Suppressor macrophage treated with lipopolysaccharide for 4 hours (primary cell): ENCODE measurements at places on chromosomes 1 and 21.

- no peak for DNase-seq
Observed at GRCh38 chr21:42931560-42932235, 6.3 kb upstream of the ERVH48-1 start.

GRCh38 chr1:95113684-95114083 is 3.5 kb upstream of the TLCD4 start:
- no peak for DNase-seq

- peak; percentile 51 for DNase-seq
Observed at GRCh38 chr1:182301467-182302198, 90.0 kb downstream of the GLUL start.

- DNase-seq = no peak
Observed at GRCh38 chr1:86068271-86068721, 88.3 kb downstream of the COL24A1 start.

DNA sequence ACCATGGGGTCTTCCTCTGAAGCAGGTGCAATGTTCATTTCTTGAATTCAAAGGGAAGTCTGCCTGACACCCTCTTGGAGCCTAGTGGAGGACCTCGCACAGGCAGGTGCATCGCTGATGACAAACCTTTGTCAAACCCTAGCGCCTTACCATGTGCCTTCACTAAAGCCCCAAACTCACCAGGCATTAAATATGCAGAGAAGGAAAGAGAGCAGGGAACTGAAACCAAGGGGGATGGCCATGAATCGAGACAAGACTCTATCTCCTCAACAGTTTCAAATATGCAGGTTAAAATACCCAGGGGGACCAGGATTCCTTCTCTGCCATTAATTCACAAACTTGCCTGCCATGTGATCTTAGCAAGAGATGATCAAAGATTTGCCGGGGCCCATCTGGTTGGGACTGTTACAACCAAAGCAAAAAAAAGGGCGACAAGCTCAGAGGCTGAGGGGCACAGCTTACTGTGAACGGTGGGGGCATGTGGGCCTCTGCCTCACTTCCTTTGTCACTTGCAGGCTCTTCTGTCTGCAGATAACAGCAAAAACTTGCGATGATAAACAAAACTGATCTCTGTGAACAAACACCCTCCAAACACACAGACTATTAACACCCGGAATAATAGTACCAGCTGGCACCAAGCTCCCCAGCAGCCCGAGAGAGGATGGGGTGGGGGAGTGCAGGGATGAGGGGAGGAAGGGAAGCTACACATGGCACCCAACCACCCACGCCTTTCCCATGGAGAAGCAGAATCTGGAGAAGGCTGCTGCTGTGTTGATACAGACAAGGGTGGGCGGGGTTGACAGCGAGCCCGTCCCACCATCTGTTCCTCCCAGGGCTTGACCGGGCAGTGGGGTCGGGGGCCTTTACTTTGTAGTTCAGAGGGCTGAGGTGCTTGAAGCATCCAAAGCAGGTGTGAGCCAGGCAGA is 33.9 kb downstream of the TMEM63A start:
- DNase-seq = no peak

- no peak for DNase-seq
Observed at GRCh38 chr1:72530646-72531045, 248.3 kb upstream of the NEGR1 start.

DNA sequence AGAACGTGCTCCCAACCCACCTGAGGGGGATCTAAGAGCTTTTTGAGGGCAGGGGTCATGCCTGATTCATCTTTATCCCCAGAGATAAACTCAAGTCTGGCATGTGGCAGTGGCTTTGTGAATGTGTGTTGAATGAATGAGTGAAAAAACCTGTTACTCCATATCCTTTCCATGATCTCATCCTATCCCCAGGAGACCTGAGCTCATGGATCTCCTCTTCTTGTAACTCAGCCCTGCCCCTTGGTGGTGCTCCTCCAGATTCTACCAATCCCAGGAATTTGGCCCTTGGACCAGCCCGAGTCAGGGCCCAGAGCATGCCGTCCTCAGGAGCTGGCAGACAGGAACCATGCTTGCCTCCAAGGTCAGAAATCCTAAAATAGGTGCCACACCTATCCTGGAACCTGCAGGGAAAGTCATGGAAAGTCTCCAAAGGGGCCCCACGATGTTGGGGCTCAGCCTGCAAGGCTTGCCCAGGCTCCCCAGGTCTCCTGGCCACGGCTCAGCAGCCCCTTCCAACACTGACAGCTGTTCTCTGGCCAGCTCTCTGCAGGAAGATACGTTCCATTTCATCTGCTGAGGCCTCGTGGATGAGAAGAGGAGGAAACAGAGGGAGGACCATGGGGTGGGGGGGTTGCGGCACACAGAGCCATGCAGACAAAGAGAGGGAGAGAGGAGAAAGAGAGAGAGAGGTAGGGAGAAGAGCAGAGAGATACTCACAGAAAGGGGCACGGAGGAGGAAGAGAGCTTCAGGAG is 214.6 kb downstream of the TRABD2B start:
- DNase-seq = no peak

GRCh38 chr1:169091480-169091941 is 15.0 kb upstream of the ATP1B1 start:
- no peak for DNase-seq

DNA sequence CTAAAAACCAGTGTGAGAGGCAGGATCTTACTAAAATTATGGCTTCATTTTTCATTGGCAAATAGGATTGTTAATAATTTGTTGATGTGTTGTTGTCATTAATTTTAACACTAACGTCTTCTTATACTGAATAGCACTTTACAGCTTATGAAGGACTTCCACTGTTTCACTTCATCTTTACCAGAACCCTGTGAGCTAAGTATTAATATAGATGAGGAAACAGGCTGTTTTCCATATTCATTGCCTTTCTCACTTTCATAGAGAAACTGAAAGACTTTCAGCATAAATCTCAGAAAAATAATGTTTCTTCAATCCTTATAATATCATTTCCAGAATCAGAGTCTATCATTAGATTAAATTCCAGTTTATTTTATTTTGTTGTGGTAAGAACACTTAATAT is 8.5 kb downstream of the MAP10 start:
- peak; percentile 55 for DNase-seq

GRCh38 chr1:2000432-2000831 is 3.2 kb downstream of the CFAP74 start:
- DNase-seq = no peak

- peak; percentile 31 for DNase-seq
Observed at GRCh38 chr1:45686015-45686287, 382 bp downstream of the GPBP1L1 start.

DNA sequence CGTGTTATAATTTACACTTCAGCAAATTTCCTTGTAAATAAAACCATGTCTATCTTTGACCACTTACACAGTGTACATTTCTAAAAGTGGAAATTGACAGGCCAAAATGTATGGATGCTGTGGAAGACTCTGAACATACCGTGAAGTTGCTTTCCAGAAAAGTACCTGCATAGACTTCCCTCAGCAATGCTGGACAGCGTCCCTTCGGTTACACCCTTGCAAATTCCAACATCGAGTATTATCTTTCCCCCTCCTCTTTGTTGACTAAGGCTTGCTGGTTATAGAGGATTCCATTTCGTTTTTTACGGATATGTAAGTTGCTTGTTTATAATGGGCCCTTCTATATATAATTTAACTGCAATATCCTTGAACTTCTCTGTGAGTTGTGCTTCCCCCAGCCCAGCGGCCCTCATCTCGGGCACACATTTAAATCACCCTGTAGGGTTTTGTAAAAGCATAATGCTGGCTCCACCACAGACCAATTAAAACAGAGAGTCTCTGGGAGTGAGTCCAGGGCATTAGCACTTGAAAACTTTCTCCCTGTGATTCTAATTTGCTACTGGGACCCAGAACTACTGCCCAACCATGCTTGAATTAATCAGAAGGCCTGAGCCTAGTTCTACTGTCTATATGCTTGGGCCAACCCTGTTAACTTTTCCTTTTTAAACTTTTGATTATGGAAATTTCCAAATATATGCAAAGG is 230.3 kb downstream of the GRIK3 start:
- no peak for DNase-seq

GRCh38 chr1:92244376-92244775 is 26.7 kb downstream of the C1orf146 start:
- DNase-seq = no peak

GRCh38 chr1:244557565-244557964 is 95.4 kb upstream of the DESI2 start:
- DNase-seq = no peak

GRCh38 chr1:176379626-176380339 is 83.2 kb upstream of the PAPPA2 start:
- no peak for DNase-seq

GRCh38 chr1:22641906-22642636 is 1.4 kb upstream of the C1QC start:
- peak; percentile 83 for DNase-seq

DNA sequence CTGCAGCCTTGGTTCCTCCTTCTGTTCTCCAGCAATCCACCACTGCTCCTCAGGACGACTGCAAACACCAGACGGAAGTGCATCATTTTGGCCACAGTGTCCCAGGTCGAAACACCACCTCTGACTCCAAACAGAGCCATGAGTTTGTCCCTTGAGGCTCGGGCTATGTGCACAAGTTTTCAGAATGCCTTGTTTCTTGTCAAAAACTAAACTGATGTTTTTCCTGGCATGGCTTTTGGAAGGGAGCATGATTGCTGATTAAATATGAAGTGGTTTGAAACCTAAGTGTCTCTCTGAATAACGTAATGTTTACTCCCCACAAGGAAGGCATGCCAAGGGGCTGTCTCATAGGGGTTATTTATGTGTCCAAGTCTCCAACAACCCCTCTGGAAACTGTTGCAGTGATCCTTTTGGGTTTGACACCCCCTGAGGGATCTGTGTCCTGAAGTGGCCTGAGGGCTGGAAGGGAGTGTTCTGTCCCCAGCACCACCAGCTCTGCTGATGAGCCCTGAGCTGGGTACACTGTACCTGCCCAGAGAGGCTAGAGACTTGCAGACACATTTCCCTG is 132.7 kb downstream of the PLPP3 start:
- no peak for DNase-seq

- no peak for DNase-seq
Observed at GRCh38 chr21:26555540-26556146, 17.4 kb downstream of the CYYR1 start.

DNA sequence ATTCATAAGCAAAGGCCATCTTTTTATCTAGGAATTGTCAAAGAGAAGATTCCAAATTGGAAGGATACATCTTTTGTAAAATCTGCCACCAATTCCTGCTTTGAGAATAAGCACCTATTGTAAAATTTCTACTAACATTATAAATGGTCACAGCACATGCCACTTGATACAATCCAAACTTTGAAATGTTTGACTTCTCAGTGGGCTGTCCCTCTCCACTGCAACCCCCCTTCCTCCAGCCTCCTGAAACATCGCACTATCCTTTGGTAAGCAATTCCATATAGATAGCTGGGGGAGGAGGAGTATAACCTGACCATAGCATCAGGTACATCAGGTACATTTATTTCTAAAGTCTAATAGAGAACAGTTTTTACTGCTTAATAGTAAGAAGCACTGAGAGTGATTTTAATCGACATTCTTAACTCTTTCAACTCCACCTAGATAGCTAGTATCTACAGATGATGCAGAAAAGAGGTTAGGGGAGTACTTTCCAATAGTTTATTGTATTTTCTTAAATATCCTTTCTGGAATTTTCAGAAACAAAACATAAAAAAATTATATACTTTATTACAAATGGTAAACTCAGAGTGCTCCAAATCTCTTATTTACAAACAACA is 2.9 kb downstream of the JUN start:
- DNase-seq = no peak

GRCh38 chr1:61160526-61160925 is 78.2 kb downstream of the NFIA start:
- DNase-seq = peak; percentile 23

DNA sequence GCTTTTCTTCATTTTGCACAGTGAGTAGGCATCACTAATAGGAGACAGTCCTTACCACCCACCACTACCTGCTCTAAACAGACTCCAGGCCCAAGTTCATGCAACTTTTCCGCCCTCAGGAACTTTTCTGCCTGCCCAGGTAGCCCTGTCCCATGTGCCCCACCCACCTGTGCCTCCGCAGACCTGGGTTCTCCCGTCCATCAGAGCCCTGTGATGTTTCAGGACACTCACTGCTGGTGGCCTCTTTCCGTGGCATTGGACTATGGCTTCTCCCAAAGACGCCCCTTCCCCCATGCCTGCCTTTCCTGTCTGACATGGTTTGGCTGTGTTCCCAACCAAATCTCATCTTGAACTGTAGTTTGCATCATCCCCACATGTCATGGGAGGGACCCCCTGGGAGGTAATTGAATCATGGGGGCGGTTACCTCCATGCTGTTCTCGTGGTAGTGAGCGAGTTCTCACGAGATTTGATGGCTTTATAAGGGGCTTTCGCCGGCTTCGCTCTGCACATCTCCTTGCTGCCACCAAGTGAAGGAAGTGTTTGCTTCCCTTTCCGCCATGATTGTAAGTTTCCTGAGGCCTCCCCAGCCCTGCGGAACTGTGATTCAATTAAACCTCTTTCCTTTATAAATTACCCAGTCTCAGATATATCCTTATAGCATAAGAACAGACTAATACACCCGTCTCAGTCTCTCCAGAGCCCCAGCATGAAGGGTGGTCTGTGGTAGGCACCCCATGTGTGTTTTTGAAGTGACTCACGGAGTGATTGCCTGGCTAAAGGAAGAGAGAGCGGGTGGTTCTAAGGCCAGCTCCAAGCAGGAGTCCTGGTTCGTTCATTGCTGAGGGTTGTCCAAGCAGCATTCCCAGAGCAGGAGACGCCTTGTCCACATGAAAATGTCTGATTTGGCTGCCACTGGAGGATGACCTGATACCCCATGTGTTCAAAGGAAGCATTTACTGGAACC is 86.0 kb upstream of the ZBTB40 start:
- no peak for DNase-seq

DNA sequence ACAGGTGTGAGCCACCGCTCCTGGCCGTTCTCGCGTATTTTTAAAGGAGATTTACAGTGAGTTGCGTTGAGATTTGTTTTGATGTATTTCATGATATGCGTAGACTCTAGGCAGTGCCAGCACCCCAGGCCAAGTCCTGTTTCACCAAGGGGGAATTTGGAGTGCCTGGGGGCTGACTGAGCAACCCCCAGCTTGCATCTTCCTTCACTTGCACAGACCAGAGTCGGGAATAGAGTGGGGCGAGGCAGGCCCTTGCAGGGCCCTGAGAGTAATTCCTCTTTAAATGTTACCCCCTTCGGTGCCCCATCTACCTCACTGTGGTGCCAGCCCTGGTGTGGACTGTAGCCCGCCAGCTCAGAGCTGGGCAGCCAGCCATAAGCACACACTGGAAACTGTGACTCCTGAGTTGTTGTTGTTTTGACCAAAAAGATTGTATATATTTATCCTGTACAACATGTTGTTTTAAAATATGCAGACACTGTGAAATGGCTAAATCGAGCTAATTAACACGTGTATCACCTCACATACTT is 269.5 kb downstream of the NPHP4 start:
- DNase-seq = no peak

- no peak for DNase-seq
Observed at GRCh38 chr1:107318932-107319331, 178.1 kb downstream of the NTNG1 start.

GRCh38 chr1:160251011-160251410 is 11.3 kb downstream of the DCAF8 start:
- no peak for DNase-seq
